ENCODE measurements at places on chromosomes 6 and 20. TPM values are rescaled to one million over a fixed set of nuclear protein-coding genes. Genes with fewer than 3 reads are reported as not detected.

- DNase-seq: no peak
These were observed 3.8 kb downstream of the DDR1 start for GRCh38 chr6:30887901-30888815.

- no peak for DNase-seq
These were observed 1.4 kb upstream of the FOXS1 start for GRCh38 chr20:31846793-31847138.

The ANGPT4 gene
- total RNA-seq: 0.28 TPM

The CST5 gene
- total RNA-seq: not detected

All from sigmoid colon (tissue), 7 donors.